ENCODE measurements at places on chromosomes 16 and 17.

DNA sequence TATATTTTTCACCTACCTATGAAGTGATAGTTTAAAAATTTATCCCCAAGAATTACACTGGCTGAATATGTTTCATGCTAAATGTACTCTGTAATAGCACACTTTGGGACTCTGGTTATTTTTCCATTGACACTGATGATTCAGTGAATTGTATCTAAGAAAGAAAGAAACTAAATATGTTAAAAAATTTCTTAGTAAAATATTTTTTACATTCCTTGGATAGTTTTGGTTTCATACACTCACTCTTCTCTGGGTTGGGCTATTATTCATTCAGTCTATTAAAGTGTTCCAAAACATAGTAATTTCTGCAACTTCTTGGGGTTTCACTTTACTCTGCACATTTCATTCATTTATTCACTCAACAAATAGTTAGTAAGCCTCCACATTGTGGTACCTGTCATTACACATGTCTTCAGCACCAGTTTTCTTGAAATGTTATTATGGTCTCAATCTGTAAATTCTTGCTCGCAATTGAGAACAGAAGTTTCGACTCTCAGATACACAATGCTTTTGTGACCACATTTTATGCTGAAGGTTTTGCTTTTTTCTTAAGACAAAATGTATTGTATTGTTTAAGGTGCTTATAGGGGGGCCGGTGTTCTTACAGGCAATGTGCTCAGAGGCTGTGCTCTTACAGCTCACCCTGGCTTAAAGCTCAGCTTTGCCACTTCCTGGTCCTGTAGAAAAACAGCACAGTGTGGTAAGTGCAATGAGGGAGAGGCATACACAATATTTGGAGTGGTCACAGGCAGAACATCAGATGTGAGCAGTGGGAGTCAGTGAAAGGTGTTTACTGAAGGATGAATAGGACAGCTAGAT is 17.4 kb downstream of the CNTNAP4 start:
- DNase-seq, result no peak

- DNase-seq, result no peak
Measured at GRCh38 chr17:17888371-17888770, 51.6 kb upstream of the SREBF1 start.

DNA sequence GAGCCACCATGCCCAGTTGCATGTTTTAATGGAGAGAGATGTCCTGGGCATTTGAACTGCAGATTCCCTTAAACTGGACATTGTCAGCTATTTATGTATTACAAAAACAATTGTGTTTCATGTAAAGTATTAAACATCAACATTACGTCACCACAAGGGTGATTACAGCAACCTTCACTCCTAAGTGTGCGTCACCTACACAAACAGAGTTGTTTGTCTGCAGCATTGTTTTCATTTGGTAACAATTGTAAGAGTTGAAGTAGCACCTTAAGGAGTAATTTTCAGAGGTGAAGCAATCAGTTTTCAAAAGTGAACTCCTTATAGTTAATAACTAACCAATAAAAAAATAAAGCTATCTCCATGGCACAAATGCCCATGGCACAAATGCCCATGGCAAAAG is 271.4 kb downstream of the IRX3 start:
- no peak for DNase-seq

GRCh38 chr16:50600582-50601283 is 52.5 kb downstream of the NKD1 start:
- no peak for DNase-seq

GRCh38 chr16:1620391-1620790 is 8.2 kb downstream of the CRAMP1 start:
- DNase-seq, result no peak

GRCh38 chr17:42388381-42389134 is at the start of gene STAT3:
Gene STAT3 (minus strand): TSS chr17:42388442. CDS start chr17:42348516, 39,926 bp downstream.
- peak; percentile 100 for DNase-seq

GRCh38 chr17:33049781-33050414 is 58.3 kb downstream of the SPACA3 start:
- DNase-seq, result peak; percentile 5

- no peak for DNase-seq
Measured at GRCh38 chr16:51236583-51236982, 85.5 kb upstream of the SALL1 start.

GRCh38 chr16:85798901-85799496 is 345 bp downstream of the EMC8 start:
- DNase-seq, result no peak

DNA sequence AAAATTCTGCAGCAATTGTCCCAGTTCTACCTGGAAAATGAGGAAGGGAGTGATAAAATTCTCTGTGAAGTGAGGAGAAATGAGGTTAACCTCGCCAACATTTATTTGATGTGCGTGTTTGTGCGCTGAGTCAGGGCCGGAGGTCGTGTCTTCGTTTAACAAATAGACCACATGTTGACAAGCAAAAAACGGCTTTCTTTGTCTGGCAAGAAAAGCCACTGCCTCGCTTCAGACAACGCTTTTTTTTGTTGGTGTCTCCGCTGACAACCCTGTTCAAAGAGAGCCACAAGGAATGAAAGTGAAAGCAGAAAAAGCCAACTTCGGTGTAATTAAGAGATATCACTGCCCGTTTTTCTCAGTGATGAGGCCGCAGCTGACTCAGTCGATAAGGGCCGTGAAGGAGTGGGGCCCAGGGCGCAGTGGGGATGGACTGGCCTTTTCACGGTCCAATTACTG is 510.6 kb downstream of the CDH13 start:
- no peak for DNase-seq

- DNase-seq, result no peak
Measured at GRCh38 chr16:24999856-25000461, 15.2 kb downstream of the ARHGAP17 start.

DNA sequence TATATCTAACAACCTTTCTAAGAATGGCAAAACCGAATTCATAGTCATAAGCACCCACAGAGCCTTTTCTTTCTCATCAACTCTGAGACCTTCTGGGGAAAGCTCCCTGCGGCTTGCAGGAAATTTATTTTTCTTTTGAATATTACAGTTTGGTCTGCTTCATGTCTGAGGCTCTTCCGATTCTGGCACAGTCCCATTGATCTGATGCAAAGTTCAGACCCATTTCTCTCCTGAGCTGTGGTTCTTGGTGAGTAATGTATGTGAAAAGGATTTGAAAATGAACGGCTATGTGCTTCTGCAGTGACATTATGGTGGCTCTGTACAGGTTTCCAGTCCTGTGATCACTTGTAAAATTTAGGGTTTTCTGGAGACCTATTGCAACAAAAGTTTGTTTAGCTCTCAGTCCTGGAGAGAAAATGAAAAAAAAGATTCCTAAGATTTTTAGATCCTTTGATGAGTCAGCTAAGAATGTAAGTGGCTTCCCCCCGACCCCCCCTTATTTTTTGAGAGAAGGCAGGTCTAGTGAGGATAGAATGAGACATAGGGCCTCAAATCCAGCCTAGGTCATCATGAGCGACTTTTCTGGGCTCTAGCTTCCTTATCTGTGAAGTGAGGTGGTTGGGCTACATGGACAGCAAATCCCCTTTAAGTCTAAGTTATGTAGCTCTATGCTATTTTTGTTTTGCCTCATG is 4.6 kb downstream of the GAN start:
- no peak for DNase-seq

GRCh38 chr16:67404740-67405226 is 11.5 kb upstream of the TPPP3 start:
- no peak for DNase-seq

GRCh38 chr16:48374255-48374654 is 11.0 kb downstream of the SIAH1 start:
- no peak for DNase-seq

GRCh38 chr17:13002761-13003453 is 14.9 kb downstream of the ELAC2 start:
- DNase-seq, result peak; percentile 90

- DNase-seq, result no peak
Measured at GRCh38 chr16:30122604-30123160, 338 bp downstream of the MAPK3 start.

DNA sequence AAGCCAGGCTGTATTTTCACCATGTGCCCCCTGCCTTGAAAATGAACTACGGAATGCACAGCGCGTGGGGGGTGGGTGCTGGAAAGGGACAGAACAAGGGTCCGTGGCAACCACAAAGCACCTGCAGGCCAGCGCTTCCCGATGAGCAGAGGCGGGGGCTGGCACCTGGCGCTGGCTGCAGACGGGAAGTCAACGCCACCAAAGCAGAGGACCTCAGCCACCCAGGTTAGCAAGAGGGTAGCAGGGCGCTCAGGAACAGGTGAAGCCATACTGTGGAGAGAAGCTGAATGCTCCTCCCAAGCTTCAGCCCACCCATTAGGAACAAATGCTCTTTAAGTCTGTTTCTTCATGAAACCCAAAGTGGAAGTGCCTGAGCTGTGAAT is 64.7 kb downstream of the KLHDC4 start:
- DNase-seq, result no peak

DNA sequence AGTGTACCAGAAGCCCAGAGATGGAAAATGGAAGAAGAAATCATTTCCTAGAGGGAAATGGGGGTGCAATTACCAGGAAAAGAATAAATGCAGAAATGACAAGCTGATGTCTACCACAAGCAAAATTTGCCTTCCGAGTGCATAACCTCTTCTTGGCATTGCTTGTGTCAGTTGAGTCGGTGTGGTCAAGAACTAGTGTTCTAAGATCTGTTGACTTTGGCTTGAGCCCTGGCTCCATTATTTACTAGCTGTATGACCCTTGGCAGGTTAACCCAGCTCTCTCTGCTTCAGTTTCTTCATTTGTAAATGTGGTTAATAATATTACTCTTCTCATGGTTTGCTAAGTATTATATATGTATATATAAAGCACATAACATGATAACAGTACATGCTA is 273.0 kb upstream of the IRX5 start:
- no peak for DNase-seq

DNA sequence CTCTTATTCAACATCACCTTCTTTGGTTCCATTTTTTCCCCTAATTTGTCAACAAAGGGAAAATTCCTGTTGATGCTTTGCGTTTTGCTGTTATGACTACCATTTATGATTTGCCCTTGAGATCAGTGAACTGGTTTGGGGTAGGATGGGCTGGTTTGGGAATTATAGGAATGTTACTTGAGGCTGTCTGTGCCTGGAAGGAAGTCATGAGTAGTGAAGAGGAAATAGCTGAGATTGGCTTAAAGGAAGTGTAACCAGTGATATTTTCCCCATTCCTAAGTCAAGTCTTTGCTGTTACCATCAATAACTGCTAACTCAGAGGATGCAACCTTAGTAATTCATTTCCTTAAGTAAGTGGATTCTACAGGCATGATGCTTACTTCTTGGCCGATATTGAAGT is 179.2 kb downstream of the MAP2K6 start:
- DNase-seq, result no peak

GRCh38 chr16:50944436-50944835 is 202.6 kb downstream of the CYLD start:
- DNase-seq, result no peak

- DNase-seq, result no peak
Measured at GRCh38 chr17:17789828-17790636, 46.8 kb downstream of the SREBF1 start.

DNA sequence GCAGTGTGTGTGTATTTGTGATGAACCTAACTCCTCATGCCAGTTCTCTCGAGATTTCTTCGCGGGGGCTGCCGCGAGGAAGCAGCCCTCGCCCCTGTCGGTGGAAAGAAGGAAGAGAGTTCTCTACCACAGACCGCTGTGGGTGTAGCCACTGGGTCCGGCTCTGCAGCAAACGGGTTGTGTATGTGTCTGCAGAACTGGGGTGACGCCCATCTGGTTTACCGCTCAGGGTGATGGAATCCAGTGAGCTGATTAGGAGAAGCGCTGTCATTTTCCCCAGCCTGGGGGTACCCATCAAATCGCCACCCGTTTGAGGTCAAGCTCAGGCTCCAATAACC is 7.7 kb downstream of the CORO6 start:
- no peak for DNase-seq

DNA sequence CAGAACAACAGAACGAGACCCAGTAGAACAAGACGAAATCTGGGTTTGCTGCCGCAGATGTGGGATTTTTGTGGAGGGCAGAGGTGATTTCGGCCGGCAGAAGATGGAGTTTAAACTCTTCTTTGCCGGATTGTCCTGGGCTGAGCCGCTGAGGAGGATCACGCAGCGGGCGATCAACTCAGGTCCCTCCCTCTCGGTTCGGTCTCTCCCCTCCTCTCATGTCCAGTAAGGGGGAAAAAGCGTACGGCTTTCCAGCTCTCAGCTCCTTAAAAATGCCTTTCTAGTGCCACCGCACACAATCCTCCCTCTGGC is 2.5 kb downstream of the PHF12 start:
- DNase-seq, result no peak

DNA sequence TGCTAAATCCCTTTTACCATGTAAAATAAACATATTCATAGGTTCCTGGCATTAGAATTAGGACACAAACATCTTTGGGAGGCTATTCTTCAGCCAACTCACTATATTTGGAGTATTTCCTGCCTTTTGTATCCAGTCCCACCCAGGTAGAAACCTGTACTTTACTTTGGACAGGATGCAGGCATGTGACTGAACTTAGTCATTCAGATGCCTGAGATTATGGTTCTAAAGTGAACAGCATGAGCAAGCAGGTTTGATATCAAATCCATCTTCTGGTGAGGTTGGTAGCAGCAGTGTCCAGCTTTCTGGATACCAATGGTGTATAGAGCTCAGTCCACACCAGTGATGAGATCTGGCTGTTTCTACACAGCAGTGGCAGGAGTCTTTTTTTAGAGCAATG is 20.2 kb downstream of the CA10 start:
- DNase-seq, result no peak

DNA sequence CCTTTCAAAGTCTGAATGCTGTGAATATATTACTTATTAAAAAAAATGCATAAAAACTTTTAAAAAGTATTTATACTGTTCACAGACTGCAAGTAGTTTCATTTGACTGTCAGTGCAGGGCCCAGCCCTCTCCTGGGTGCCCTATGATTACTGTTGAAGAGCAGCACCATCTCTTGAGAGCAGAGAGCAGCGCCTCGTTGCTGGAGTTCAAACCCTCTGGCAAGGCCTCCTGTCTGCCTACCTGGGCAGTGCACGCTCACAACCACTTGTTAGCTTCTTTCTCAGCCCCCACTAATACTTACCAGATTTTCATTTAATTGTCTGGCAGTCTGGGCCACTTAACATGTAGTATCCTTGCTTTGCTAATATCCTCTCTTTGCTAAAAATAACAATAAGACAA is 233.4 kb downstream of the PHKB start:
- no peak for DNase-seq

DNA sequence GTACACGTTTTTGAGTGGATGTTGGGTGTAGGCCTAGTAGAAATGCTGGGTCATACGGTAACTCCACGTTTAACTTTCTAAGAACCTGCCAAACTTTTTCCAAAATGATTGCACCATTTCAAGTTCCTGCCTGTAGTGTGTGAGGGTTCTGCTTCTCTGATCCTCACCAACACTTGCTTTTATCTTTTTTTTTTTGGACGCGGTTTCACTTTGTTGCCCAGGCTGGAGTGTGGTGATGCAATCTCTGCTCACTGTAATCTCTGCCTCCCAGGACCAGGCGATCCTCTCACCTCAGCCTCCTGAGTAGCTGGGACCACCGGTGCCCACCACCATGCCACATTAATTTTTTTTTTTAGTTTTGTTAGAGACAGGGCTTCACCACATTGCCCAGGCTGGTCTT is 23.5 kb downstream of the ZNF750 start:
- no peak for DNase-seq
